Pons (tissue), 1 donor: ENCODE measurements at places on chromosomes 6 and 20.
A peak's percentile ranks its signal among the peaks of the same experiment; 100 is the strongest.

DNA sequence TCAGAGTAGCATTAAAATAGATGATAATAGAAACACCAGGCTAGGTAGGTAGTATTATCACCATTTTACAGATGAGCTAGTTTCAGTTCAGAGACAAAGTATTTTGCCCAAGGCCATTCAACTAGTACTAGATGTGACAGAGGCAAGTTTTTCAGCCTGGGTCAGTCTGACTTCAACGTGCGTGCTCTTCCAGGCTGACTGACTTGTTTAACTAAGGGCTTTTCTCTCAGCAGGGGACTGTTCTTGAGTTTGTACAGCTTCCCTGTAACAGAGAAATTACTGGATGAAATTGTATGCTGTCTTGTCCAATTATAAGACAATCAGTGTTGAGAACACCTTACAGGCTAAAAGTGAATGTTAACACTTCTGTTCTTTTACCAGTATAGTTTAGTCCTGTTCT, 333.5 kb upstream of the MAN1A1 start:
- DNase-seq: no peak

DNA sequence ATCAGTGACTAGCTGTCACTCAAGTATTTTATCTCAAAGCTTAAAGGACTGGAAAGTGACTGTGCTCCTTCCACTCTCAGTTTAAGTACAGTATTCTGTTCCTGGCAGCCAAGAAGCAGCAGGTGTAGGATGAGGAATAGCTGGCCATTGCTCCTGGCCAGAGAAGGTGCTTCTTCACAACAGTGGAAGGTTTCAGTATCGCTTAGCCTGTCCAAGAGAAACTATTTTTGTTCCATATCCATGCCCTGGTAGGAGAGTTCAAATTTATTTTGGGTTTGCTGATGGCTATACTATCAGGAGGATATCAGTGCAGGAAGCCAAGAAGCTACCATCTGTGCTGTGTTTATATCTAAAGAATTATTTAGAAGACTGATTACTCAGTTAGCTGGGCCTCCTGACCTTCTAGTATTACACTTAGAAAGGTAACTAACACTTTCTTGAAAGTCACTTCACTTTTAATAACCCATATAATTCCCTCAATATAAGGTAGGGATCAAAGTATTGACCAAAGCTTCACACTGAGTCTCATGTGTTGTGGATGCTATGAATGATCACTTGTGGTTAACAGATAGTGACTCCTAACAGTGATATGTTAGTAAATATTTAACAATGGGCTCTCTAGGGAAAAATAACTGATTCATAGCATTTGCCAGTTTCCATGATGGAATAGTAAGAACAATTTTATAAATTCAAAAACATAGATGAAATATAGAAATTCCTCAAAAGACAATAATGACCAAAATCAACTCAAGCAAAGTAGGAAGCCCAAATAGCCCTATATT, 99.9 kb downstream of the AIG1 start:
- DNase-seq: no peak

DNA sequence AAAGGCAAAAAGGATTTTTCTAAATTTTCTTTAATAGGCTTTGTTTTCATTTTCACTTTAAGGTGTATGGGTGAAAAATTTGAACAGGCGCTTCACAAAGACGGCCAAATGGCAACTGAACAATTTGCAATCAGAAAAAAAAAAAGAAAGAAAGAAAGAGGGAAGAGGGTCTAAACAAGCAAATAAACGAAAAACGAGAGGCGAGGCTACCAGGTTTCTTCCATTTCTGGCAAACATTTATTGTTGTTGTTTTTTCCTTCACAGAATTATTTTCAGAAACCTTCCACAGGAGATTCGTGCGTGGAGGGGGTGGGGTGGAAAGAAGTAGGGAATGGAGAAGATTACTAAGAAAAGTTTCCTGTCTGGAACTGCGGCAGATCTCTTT, 24.3 kb downstream of the POM121L2 start:
- no peak for DNase-seq

DNA sequence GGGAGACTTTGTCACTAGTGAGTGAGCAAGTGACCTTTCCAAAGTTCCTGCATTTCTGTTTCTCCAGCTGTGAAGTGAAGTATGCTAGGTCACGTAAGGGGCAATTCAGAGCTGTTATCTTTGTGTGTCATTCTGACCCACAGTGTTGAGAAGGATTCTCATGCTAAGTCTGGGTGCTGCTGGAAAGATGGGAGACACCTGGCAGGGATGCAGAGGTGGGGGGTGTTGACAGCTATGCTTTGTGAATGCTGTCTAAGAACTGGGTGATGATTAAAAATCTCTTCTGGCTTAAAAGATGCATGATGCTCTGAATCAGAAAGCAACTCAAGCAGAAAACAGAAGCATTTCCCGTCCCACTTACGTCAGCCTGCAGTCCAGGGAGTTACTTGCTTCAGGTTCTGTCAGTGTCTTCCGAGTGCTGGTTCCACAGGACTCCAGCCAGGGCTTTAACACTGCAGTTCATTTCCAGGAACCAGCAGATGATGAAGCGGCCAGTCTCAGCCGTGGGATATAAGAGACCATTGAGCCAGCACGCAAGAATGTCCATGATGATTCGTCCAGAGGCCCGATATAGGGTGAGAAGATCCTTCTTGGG, 30.9 kb upstream of the ASXL1 start:
- DNase-seq: no peak

- no peak for DNase-seq
Measured at GRCh38 chr20:48184229-48184628, 398.9 kb upstream of the SULF2 start.

- no peak for DNase-seq
Measured at GRCh38 chr6:25042536-25042935, 106.8 kb upstream of the RIPOR2 start.

DNA sequence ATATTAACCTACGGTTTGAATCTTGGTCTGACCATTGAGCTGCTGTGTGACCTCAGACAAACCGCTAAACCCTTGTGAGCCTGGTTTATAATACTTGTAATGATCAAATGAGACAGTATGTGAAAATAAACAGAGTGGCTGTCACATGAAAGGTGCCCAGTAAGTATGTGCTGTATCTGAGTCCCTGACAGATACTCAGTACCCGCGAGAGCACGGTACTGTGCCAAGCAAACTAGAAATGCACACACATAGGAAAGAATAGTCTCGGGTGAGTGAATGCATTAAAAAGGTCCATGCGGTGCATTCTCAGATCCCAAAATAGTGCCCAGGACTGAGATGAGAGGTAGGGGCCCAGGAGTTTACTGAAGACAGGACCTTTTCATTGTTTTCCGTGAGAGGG, 93.3 kb downstream of the PPP1R14C start:
- no peak for DNase-seq

DNA sequence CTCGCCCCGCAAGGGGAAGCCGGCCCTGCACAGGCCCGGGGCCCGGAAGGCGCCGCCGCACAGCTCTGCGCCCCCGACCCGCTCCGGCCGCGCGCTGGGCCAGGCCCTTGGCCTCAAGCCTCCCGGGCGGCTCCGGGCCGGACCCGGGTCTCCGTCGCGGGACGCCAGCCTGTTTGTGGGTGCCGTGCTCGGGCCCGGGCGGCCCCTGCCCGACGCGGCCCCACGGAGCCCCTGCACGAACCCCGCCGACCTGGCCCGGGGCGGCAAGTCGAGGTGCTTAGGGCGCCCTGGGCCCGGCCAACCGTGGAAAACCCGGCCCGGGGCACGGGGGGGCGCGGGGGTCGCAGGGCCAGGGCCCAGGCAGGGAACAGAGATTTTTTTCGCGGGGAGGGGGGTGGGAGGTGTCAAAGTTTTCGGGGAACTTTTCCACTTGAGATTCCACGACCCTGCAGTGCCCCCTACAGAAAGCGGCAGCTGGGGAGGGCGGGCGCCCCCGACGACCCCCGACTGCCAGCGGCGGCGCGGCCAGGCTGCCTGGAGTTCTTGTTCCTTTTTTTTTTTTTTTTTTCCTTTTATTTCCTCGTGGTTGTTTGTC, 805 bp upstream of the STX16 start:
- DNase-seq: no peak

GRCh38 chr6:79453558-79454042, 83.6 kb downstream of the LCA5 start:
- no peak for DNase-seq

- peak; percentile 37 for DNase-seq
Measured at GRCh38 chr6:134468633-134469032, 150.7 kb upstream of the SGK1 start.

- DNase-seq: no peak
Measured at GRCh38 chr20:32585011-32585585, at the start of gene NOL4L. Gene NOL4L (minus strand): TSS chr20:32585333. CDS start chr20:32584890, 443 bp downstream.

DNA sequence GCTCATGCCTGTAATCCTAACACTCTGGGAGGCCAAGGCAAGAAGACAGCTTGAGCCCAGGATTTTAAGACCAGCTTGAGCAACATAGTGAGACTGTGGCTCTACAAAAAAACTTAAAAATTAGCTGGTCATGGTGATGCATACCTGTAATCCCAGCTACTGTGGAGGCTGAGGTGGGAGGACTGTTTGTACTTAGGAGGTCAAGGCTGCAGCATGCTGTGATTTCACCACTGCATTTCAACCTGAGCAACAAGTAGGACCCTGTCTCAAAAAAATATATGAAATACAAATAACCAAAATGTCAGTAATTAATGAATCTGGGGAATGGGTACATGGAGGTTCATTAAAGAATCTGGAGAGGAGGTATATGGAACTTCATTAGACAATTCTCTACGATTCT, 9.9 kb downstream of the FKBP5 start:
- no peak for DNase-seq

DNA sequence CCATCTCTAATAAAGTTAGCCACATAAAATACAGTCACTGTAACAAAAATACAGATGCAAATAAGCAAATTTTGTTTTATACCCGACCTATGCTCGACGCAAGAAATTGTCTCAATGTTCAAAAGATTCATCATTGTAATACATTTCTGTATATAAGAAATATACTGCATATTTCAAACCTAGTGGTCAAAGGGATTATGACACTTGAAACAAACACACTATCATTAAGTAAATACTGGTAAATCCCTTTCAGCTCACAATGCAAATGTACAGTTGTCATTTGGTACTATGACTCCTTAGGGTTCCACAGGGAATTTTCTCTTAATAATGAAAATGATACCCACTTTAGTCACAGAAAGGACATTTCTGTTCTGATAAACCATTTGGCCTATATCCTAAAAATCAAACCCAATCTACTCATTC, 2.2 kb downstream of the HIVEP2 start:
- DNase-seq: peak; percentile 57

DNA sequence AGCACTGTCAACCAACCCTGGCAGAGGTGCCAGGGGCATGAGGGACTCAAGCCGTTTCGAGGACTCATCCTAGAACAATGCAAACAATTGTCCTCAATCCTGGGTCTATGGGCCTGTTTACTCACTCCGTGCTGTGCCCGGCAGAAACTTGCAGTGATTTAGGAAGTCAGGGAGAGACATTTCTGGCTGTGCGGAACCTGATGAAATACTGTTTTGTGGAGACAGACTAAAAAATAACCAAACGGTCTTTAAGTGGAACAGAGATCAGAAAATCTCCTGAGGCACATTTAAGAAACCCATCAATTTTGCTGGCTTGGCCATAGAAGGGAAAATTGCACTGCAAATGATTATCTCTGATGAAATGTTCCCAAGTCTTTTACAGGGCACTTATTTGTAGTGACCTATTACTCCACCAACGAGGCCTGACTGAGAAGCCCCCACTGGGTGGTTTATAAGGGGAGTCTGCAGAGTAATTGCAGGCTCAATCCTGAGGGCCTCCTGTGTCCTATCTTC, 79.8 kb upstream of the KCNK16 start:
- DNase-seq: peak; percentile 96

- no peak for DNase-seq
Measured at GRCh38 chr6:81063891-81064290, 688.6 kb downstream of the TENT5A start.

DNA sequence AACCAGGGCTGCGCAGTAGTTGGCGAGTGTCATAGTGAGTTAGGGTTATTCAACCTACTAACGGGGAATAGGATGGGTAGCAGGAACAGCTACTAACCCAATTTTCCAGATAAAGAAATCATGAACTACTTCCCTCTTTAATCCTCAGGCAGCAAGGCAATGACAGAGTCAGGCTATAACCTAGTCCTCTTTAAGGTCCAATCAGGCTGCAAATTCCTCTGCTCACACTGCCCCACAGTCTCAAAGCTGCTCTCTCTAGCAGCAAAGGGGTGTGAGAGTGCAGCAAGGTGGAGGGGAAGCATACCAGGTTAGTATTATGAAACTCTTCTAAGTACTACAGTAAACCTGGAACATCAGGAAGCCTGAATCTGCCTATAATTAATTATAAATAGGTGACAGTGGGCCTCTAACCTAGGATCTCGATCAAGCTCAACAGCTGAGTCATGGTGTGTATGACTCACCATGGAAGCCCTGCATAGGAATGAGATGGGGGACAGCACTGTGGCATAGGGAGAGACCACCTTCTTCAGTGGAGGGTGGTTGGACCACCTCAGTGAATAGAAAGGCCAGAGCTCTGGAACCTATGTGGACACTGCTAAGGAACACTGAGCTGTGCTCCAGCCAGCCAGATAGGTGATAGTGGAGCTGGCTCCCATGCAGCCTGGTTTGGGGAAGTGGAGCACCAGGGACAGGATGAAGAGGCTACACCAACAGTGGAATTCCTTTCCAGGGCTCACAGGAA, 7.9 kb downstream of the PEX6 start:
- DNase-seq: no peak

DNA sequence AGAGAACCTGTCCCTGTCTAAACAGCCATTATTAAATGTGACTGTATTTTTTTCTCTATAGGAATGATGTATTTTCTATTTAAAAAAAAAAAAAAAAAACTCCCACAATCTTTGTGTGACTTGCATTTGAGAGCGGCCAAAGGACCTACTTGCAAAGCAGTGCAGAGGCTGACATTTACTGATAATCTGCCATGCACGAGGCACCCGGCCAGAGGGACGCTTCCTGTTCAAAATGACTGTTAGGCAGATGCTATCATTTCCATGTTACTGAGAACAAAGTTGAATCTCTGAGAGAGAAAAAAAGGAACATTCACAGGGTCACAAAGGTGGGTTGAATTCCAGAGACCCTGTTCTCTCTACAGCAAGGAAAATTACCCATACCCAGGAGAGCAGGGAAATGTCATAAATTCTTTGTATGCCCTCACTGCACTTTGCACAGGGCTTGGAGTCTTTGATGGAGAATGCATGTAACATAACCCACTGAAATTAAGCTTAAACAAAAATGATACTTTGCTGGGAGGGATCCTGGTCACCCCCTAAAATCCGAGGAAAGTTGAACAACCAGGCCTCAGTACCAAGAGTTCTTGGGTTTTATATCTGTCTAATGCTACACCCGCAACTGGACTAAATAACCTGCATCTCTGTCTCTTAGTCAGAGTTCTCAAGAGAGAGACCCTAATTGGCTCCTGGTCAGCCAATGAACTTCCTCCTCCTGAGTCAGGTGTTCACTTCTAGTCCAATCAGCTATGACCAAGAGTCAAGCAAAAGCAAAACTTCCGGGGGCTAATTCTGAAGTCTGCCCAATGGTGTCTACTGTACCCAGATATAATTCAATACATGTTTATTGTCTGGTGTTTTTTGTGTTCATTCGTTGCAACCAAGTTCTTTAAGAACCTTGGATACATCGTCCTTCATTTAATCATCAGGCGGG, 61.2 kb downstream of the GCLC start:
- DNase-seq: peak; percentile 76

DNA sequence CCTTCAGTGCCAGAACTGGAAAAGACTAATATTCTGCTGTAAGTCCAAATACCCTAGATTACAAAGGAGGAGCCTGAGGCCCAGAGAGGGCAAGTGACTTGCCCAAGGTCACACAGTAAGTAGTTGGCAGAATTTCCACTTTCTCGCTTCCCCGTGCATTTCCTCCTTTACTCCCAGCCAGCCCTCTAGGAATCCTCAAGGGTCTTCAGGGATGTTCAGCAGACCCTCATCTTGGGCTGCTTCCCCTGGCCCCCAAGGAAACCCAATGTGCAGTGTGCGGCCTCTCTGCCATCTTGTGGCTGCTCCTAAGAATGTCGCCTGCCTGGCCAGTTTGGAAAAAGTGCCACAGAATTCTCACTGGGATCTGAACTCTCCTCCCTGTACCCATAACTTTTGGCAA, 217.7 kb upstream of the LRFN2 start:
- DNase-seq: no peak
